ENCODE measurements at places on chromosomes 1 and 21.

DNA sequence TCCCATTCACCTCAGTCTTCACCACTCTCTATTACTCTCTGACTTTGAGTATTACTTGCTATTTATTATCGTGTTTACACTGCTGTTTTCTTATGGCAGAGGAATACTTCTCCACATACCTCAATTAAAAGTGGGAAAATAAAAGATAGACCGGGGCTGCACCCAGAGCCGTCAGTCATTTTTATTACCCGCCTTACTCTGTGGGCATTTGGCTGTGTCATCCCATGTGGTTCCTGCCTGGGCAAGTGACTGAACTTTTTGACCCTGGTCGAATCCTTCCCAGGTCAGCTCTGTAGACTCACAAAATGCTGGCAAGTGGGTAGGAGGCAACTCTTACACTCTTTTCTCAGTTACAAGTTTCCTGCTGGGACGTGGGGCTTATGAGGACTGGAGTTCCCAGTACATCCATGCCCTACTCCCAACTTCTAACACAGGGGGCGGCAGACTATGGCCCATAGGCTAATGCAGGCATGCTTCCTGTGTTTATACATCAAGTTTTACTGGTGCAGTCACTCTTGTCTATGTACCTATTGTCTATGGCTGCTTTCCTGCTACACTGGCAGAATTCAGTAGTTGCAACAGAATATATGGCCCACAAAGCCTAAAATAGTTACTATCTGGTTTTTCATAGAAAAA, 69.5 kb upstream of the KCND3 start:
- no peak for DNase-seq

GRCh38 chr1:215878128-215878527, 311.0 kb downstream of the KCTD3 start:
- no peak for DNase-seq

- DNase-seq = no peak
Measured at GRCh38 chr1:206510371-206510770, 3.0 kb downstream of the RASSF5 start.

DNA sequence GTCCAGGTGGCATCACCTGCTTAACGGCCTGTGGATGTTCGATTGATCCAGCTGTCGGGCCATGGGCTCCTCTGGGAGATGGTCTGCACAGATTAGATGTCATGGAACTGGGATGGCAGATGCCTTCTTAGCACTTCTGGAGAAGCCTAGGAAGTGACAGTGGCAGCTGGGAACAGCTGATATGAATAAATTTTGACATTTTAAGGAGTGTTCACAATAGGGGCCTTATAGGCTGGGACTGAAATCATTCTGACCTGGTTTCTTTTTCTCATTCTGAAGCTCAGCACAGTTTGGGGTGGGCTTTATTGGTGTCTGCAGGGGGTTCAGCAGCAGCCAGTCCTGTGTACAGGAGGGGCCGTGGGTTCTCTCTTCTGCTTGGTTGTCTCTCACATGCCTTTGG, 175.3 kb downstream of the CACNA1E start:
- DNase-seq = no peak

- no peak for DNase-seq
Measured at GRCh38 chr1:185807275-185807674, 73.1 kb downstream of the HMCN1 start.

DNA sequence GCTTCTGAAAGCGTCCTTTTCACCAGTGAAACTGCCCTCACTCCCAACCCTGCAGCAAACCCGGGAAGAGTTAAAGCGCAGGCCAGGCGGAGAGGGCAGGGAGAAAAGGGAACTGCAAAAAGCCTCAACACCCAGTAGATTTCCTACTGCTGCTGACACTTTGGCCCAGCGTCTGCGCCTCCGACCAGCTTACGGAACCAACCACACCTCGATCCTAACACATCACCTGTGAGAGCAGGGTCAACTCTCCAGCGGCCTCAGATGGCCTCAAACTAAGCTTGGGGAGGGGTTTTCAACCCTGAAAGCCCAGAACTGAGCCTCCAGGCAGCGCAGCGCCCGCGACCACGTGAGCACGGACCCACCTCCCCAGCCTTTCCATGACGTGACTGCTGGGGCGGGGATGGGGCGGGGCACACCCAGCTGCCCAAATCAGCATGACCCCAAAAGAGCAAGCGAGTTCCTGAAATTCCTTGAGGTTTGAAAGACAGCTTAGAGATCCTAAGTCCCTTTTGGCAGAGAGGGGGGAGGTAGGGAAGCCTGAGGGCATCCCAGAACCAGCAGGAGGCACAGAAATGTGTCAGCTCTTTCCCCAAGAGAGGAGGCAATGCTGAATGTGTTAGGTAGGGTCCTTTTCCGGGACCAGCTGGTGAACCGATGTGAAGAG, 59.1 kb downstream of the ITPKB start:
- DNase-seq = peak; percentile 74

DNA sequence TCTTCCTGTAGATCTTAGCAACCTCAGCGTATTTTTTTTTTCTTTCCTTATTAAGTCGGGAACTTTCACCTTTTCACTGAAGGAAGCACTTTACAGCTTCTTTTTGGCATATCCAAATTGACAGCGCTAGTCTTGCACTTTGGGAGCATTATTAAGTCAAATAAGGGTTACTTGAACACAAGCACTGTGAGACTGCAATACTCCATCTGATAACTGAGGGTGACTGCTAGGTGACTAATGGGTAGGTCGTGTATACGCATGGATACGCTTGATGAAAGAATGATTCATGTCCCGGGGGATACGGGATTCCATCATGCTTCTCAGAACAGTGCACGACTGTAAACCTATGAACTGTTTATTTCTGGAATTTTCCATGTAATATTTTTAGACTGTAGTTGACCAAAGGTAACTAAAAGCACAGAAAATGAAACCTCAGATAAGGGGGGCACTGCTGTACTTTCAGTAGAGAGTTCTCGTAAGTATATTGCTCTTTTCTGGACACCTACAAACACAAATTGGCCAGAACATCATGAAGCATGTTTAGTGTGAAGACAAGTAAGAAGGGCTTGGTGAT, 364.7 kb downstream of the SMYD3 start:
- DNase-seq = no peak

GRCh38 chr1:1020000-1020404, at the start of gene AGRN:
TSS of gene AGRN (plus strand) at chr1:1020120. CDS start at chr1:1020173, 53 bp downstream.
- DNase-seq = peak; percentile 51

GRCh38 chr21:36229181-36229580, 72.6 kb downstream of the DOP1B start:
- no peak for DNase-seq

GRCh38 chr1:186175588-186175987, 199.5 kb downstream of the TPR start:
- DNase-seq = no peak

- peak; percentile 51 for DNase-seq
Measured at GRCh38 chr1:32336963-32337675, 1.1 kb upstream of the MARCKSL1 start.

DNA sequence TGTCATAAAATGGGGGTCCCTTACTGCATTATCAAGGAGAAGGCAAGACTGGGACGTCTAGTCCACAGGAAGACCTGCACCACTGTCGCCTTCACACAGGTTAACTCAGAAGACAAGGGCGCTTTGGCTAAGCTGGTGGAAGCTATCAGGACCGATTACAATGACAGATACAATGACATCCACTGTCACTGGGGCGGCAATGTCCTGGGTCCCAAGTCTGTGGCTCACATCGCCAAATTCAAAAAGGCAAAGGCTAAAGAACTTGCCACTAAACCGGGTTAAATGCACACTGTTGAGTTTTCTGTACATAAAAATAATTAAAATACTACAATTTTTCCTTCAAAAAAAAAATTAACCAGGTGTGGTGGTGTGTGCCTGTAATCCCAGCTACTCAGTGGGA, 22.1 kb downstream of the RASSF5 start:
- DNase-seq = no peak

DNA sequence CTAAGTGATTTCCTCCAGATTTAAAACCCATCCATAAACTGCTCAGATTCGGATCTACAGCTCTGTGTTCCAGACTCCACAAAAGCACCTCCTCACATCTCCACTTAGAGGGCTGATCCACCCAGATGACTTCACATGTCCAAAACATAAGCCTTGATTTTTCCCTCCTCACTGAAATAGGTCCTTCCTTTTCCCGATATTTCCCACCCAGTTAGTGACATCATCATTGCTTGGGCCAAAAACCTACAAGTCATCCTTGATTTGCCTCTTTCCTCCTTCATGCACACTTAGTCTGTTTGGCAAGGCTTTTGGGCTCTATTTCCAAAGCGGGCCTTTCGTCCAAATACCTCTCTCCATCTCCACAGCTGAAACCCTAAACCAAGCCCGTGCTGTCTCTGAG, 32.3 kb downstream of the CCDC185 start:
- no peak for DNase-seq

DNA sequence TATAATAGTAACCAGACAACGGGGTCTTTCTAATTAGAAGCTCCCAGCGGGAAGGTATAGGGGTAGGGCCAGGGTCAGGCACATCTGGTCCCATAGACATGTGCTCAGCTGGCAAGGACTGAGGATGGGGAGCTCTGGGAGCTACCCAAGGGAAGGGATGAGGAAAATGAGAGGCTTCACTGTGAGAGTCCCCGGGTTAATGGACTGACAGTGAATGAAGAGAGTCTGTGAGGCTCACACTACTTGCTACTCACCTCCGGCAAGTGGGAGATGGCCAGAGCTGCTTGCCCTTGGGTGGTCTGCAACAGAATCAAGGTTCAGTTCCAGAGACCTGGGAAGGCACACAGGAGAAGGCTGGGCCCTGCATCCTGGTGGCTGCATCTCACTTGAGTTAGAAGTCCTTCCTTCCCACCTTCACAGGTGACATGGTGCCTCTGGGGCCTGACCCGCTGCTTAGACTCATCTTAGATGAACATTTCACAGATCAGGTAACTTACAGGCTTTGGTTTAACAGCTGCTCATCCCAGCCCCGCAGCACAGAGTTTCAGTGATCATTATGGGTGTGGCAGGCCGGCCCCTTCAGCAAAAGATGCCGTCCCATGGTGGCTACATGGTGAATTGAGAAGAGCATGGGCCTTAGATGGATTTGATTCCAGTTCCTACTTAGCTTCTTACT, 31.7 kb downstream of the EIF2D start:
- DNase-seq = no peak

DNA sequence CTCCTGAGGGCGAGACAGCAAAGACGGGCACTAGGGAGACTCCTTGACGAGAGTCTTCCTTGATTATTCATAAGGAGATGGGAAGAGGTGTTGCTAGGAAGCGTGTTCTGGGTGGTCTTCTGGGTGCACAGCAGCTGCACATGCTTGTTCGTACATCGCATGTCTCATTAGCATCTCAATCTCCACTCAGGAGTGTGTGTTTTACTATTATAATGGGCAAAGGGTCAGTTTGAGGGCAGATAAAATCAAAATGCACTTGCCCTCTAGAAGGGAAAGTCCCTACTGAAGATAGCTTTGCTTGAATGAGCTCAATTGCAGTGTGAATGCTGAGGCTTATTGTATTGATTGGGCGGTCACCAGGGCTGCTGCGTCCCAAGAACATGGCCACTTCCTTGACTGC, 50.2 kb upstream of the SCCPDH start:
- no peak for DNase-seq

Data from stimulated activated naive CD8-positive, alpha-beta T cell treated with anti-CD3 and anti-CD28 coated beads, Interleukin-15, amount 100 ng/mL, for 72 hours (primary cell).